ENCODE measurements at places on chromosomes 6 and 20. TPM values are rescaled to one million over a fixed set of nuclear protein-coding genes. Genes with fewer than 3 reads are reported as not detected.

Gene RNF182
- total RNA-seq = 1.8 TPM

- DNase-seq = no peak
These were observed 196.8 kb upstream of the NRSN1 start for GRCh38 chr6:23929201-23929600.

- no peak for DNase-seq
These were observed 28.8 kb downstream of the PDE7B start for GRCh38 chr6:135880066-135880972.

- peak; percentile 33 for DNase-seq
These were observed 196.2 kb downstream of the SAMD5 start for GRCh38 chr6:147704691-147705090.
